MV-4-11 (cell line): ENCODE measurements at places on chromosomes 12 and 14.

GRCh38 chr12:51218607-51219161 is 822 bp upstream of the POU6F1 start:
- no peak for DNase-seq

DNA sequence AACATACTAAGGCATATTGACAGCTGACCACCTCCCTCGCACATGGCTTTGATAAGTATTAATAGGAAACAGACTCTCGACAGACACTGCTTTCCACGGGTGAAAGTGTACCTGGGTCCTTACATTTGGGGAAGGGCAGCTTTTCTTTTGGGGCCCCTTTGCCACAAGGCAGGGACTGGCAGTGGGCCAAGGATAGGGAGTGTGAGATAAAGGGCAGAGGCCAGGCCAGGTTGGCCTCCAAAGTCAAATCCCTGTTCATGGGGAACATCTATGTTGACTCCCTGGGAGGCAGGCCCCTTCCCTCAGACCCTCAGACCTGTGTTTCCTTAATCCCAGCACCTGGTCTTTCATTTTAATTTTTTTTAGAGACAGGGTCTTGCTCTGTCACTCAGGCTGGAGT is 19.4 kb upstream of the FBXO21 start:
- no peak for DNase-seq

- DNase-seq: no peak
Measured at GRCh38 chr14:103546652-103547454, 15.6 kb downstream of the BAG5 start.

DNA sequence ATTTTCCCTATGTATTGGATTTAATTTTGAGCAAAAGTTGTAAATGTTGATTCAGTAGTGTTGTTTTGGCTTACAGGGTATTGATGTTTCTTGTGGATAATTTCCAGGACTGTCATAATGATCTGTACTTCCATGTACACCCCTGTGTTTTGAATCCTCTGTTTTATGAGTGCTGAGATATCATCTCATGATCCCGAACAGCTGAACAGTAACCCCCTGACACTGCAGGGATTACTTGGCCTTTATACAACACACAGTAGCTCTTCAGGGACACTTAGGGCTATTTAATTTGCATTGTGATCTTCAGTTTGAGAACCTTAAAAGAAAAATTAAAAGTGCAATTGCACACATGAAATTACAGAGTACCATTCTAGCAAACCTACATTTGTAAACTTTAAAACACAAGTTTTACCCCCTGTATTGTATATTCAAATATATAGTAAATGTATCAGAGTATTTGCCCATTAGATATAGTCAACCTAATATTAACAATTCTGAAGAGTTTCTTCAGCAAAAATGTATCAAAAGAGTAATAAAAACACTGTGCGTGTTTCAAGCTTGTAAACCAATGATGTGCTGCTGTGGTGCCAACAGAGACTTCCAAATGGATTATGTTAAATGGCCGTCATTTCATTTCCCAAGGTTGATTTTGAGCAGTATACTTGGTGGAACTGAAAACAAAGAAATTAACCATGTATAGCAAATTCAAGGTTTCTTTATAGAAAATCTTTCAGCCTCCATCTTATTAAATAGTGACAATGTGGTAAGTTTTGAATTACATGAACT is 27.9 kb upstream of the MYF6 start:
- DNase-seq: no peak

- no peak for DNase-seq
Measured at GRCh38 chr12:76065917-76066316, 18.6 kb downstream of the NAP1L1 start.
